Vein endothelial cell (primary cell): ENCODE measurements at places on chromosomes 13 and 19. TPM values are rescaled to one million over a fixed set of nuclear protein-coding genes. Genes with fewer than 3 reads are reported as not detected.

The SLC8A2 gene
- total RNA-seq = not detected in 2 replicates

The UTP14C gene
- 11.1 and 12.5 TPM in 2 replicates for total RNA-seq

The LRP3 gene
- total RNA-seq = 4.9 and 10.4 TPM in 2 replicates

The AZU1 gene
- total RNA-seq = not detected in 2 replicates
